NCI-H1694 (cell line): ENCODE measurements at places on chromosomes 4 and X.

GRCh38 chrX:18457000-18457399, 31.6 kb downstream of the CDKL5 start:
- DNase-seq: no peak

DNA sequence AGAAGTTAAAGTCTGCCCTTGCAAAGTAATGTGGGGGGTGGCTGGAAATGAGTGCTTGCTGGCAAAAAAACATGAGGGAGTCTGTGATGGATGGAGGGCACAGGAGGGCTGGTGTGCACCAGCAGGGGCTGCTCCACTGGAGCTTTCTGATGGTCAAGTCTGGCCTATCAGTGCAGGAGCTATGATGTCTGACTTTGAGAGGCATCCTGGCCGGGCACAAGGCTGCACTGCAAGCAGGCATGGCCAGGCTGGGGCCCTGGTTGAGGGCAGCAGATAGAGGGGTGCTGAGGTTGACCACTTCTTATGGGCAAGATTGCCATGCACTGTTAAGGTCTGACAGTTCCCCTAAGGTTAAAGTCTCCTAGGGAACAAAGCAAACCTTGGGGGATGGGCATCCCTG, 1140.2 kb downstream of the FAM133A start:
- no peak for DNase-seq

GRCh38 chr4:2172627-2173231, 69.2 kb downstream of the HAUS3 start:
- DNase-seq: no peak

GRCh38 chr4:112321776-112322684, 24.9 kb downstream of the ALPK1 start:
- DNase-seq: peak; percentile 54

GRCh38 chr4:1682860-1683259, 1.3 kb downstream of the FAM53A start:
- DNase-seq: no peak

- peak; percentile 13 for DNase-seq
These were observed 898 bp downstream of the UBQLN2 start for GRCh38 chrX:56564164-56564885.

DNA sequence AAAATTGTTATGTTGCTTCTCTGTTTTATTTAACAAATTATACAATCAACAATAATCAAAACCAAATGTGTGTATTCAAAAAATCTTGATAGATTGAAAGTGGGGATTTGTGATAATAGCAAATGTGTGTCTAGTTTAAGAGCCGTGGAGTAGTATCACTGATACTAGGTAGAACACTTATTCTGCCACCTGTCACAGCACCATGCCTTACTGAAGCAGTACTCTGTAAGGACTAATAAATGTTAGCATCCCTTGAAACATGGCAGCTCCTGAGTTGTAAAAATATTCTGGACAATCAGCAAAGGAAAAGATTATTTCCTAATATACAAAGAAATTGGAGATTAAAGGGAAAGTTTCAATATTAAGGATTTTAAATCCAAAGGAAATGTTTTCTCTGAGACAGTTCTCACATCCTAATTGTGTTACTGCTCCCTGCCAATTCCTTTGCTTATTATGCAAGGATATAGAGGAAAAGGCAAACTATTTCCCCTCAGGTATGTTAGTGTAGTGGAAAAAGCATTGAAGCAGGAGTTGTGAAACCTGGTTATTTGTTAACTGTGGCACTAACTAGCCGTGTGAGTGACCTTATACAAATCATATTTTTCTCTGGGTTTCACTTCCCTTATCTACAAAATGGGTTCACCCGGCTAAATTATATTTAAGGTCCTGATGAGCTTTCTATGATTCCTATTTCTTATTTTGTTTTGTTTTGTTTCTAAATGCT, 303.1 kb downstream of the ARHGAP24 start:
- no peak for DNase-seq

DNA sequence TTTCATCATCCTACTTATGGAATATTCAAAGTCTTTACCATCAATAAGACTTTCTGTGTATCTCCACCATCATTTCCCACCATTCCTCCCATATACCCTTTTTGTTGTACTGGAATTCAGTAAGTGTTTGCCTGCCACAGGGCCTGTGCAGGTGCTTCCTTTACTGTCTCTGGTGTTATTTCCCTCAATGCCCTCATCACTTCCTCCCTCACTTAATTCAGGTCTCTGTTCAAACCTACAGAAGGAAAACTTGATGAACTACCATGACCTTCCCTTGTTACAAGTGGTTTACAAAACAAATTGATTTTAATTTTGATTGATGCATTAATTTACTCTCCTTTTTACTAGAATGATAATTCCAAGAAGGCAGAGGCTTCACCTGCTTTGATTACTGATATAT, 159.5 kb upstream of the FAT4 start:
- no peak for DNase-seq

DNA sequence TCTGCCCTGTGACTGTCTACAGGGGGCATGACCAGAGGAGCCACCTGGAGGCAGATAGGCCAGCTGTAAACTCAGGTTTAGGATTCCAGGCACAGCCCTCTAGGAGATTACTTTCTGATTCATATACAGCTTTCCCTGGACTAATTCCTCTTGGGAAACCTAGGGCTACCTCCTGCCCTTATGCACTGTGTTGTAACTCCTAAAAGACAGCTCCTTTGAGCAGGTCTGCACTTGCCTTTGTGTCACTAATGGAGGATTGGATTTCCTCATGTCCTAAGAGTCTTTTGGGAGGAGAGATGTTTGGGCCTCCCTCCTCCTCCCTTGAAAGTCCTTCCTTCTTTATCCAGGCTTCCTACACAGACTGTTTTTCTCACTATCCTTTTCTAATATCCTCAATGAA, 202.0 kb downstream of the PCDH19 start:
- DNase-seq: no peak

DNA sequence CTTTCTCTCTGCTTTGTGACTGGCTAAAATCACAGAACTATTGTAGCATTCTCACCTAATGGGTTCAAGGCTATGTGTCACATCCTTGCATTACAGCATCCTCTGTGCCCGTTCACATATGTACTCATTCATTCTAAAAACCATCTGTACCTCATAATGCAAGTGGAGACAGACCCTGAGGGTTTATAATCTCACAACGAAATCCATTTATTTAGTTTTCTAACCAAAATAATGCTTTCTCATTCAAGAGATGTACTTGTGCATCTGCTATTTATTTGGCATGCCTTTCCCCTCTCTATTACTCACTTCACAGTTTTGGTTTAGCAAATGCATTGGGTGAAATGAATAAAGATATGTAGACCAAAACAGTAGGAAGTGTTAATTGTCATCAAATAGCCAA, 261.5 kb downstream of the DCHS2 start:
- DNase-seq: no peak

DNA sequence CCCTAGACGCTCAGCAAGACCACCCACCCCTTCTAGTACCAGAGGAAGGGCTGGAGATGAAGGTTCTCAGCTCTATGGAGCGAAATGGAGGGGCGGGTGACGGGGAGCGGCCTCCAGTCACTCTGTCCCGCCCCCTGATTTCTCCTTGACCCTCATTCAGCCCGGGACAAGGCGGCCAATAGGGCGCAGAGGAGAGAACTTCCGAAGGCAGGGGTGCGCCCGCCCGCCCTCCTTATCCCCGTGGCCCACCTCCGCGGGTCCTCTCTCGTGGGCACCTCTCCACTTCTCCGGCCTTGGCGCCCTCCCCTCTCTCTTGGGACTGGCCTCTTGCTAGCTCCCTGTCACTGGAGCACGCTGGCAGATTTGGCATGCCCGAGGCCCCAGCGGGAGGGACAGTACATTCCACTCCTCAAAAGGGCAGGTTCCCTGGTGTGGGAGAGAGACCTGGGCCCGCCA, 1.1 kb upstream of the SEPTIN6 start:
- DNase-seq: no peak

- DNase-seq: no peak
These were observed 67.1 kb upstream of the ZNF518B start for GRCh38 chr4:10524196-10524833.

DNA sequence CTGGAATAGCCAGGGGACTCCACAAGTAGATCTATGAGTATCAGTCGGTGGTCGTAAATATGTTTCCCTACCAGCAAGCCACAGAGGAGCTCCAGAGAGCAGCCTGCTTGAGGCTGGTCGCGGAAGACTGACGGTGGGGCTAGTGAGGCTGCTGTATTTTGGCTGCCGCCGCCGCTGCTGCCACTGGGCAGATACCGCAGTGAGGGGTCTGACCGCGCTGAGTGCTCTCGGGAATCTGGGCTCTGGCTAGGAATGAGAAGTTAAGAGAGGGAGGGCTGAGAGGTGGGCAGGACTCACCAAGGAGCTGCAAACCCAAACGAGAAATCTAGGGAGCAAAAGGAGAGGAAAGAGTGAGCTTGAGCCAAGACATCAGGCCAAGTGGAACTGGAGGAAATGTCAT, at the start of gene EXOC1L:
TSS of gene EXOC1L (plus strand) at position 157 of the 400 bp plus-strand sequence. CDS start at position 394, 237 bp downstream.
- no peak for DNase-seq

DNA sequence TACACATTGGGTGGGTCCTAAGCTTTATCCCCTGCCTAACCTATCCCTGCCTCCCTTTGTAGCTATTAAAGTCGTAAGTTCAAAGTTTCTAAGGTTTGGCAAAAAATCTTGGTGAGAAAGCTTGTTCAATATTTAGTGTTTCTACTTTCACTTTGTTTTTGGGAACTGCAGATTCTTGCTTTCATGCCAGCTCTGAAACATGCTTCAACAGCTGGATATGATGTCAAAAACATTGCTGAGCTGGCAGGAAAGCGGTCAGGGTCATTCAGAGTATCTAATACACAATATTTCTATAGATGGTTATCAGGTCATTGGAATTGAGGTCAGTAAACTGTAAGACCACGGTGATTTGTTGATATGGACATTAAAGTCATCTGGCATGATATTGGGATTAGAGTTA, 19.7 kb downstream of the CENPI start:
- no peak for DNase-seq
